ENCODE measurements at places on chromosomes 4 and X.

DNA sequence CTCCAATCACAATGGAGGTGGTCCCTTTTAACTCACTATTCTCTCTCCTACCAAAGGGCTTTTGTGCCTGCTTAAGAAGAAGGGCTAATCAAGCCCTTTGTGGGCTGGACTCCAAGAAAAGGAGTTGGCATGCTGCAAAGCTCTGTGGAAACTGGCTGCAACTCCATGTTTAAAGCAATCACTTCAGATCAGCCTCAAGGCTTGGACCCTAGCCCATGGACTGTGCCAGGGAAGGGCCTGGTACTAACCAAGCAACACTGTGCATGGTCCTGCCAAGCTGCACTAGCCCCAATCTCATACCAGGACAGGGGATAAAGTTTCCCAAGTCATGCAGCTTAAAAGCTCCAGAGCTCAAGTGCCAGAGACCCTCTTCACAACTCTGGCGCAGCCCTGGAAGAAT lies 86.7 kb downstream of the ATP8A1 start:
- no peak for DNase-seq

DNA sequence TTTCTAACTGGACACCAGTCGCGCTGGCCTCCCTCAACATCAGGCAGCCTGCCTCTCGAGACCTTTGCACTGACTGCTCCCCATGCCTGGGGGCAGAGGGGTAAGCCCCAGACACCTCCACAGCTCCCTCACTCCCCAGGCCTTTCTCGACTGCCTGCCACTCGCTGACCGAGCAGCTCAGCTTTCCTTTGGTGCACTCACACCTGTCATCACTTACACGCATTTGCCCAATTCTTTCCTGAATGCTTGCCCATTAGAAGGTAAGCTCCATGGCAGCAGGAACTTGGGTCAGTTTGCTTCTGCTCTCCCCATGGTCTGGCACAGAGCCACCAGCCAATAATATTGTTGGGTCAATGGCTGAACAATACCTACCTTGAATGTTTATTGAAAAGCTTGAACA lies 32.2 kb upstream of the PROM1 start:
- no peak for DNase-seq

- DNase-seq = no peak
Observed at GRCh38 chr4:29983890-29984289, 736.3 kb upstream of the PCDH7 start.

- no peak for DNase-seq
Observed at GRCh38 chr4:123348946-123349345, 47.6 kb upstream of the SPRY1 start.

- DNase-seq = no peak
Observed at GRCh38 chrX:28120072-28120471, 138.8 kb upstream of the DCAF8L1 start.

- no peak for DNase-seq
Observed at GRCh38 chrX:40237731-40238178, 140.0 kb upstream of the BCOR start.

GRCh38 chrX:48278958-48279357 lies 23.8 kb downstream of the SSX1 start:
- no peak for DNase-seq

DNA sequence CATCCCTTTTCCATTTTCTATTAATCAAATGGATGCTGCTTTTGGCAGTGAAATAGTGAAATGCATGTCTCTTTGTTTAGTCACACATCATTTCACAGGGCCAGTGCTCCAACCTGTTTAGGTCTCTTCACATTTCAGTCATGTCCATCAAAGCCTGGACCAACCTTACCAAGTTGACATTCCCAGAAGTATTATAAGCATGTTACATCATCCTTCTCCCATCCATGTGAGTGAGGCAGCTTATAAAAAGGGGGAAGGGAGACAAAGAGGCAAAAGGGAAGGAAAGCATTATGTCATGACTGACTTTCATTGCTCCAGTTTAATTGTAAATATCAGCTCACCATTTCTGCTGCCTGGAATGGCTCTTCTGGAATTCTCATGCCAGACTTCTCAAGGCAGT lies 94.4 kb downstream of the NWD2 start:
- DNase-seq = no peak

- no peak for DNase-seq
Observed at GRCh38 chrX:123869488-123869887, 9.6 kb downstream of the XIAP start.

GRCh38 chrX:119880552-119881437 lies 9.2 kb downstream of the NDUFA1 start:
- DNase-seq = no peak

DNA sequence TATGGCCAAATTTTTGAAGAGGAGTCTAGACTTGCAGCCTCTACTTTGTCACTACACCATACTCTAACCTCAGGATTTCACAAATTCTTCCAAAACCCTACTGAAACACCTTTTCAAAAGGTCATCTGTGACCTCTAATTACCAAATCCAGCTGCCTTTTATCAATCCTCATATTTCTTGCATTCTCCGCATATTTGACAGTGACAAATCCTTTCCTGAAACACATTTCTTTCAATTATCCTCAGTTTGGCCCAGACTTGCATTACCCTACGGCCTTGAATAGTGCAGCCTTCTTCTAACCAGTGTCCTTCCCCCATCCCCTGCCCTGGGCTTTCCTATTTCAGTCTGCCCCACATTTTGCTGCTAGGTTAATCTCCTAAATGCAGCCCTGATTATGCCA lies 25.5 kb downstream of the MID2 start:
- no peak for DNase-seq

GRCh38 chr4:69524706-69525105 lies 29.0 kb upstream of the UGT2B4 start:
- no peak for DNase-seq

DNA sequence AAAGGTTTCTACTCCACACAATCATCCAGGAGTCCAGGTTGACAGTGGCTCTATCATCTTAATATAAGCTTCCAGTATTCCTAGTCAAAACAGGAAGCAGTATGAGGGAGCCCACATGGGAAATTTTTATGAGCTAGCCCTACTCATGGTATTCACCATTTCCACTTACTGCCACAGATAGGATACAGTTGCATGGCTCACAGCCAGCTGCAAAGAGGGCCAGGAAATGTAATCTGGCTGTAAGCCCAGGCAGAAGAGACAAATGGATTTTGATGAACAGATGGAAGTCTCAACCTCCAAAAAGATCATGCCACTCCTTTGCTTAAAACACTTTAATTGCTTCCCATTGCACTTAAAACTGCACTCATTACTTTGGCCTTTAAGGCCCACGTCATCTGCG lies 150.6 kb downstream of the ADAMTS3 start:
- DNase-seq = no peak

GRCh38 chr4:11402192-11402591 lies 26.5 kb downstream of the HS3ST1 start:
- DNase-seq = no peak

DNA sequence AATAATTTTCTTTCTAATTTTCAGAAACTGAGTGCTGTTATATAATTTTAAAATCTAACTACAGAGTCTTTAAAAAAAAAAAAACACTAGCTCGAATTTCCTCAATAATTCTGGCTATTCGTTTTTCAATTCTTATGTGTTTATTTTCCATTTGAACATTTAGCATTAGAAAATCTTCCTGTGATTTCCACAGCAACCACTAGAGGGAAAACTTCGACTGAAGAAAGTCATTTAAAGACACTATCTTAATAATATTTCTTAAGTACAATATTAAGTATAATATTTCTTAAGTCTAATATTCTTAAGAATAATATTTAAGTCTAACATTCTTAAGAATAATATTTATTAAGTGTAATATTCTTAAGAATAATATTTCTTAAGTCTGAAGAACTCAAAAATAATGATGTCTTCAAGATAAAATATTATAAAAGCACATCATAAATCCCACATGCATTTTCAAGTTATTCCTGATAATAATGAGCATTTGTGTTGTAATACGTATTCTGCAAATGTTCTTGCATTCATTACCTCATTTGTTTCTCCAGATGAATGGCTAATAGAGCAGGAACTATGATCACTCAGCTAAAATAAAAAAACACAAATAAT lies 118.4 kb upstream of the WDR17 start:
- no peak for DNase-seq

GRCh38 chr4:139611391-139611790 lies 54.2 kb upstream of the MGST2 start:
- no peak for DNase-seq

- DNase-seq = no peak
Observed at GRCh38 chrX:154025230-154025629, 5.5 kb upstream of the IRAK1 start.

GRCh38 chrX:154350429-154351182 lies 23.8 kb downstream of the FLNA start:
- DNase-seq = no peak

- no peak for DNase-seq
Observed at GRCh38 chr4:21507439-21507838, 441.1 kb downstream of the KCNIP4 start.

DNA sequence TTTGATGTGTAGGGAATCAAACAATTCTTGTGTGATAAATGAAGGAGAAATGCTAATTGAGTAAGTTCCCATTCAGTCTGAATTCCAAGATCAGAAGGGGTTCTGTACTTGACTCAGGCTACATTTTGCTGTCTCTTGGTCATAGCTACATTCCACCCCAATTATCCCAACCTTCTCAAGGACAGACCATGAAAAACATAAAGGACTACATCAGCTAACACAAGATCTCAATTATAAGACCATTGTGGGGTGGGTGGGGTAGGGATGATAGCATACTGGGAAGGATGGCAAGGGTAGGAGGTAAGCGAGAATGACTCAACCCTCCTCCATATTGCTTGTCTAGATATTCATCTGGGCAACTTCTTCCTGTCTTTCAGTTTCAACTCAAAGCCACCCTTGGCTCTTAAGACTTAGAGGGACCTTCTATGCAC lies 87.4 kb upstream of the ETNPPL start:
- no peak for DNase-seq

GRCh38 chr4:27000820-27001219 lies 140.2 kb downstream of the STIM2 start:
- no peak for DNase-seq

- DNase-seq = no peak
Observed at GRCh38 chr4:112075129-112075753, 70.0 kb upstream of the FAM241A start.

DNA sequence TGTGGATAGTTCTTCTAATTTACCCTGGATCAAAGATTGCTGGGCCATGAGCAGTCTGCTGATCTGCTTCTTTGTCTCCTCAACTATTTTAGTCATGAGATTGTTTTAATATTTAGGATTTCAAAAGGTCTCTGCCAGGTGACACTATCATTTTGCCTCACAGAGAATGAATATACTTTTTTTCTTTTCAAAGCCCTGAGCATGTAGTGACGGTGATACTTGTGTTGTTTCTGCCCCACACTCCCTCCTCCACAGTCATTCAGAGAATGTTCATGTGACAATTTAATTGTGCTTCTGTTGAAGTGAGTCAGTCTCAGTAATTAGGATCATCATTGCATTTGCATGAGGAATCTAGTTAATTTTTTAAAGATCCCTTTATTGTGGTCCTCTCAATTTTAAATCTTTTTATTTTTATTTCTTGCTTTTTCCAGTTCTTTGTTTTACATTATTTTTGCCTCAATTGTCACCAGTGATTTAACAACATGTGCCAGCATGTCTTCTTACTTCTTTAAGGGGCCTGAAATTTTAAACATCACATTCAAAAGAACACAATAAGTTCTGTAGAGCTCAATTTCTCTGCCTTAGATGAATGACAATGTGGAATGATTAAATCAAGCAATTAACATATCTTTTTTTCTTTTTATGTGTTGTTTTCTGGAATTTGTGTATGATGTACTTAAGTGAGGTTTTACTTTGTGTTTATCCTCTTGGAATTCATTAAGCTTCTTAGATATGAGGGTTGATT lies 12.3 kb downstream of the MMRN1 start:
- no peak for DNase-seq

GRCh38 chrX:119981286-119982070 lies 37.9 kb upstream of the NKAP start:
- DNase-seq = no peak

DNA sequence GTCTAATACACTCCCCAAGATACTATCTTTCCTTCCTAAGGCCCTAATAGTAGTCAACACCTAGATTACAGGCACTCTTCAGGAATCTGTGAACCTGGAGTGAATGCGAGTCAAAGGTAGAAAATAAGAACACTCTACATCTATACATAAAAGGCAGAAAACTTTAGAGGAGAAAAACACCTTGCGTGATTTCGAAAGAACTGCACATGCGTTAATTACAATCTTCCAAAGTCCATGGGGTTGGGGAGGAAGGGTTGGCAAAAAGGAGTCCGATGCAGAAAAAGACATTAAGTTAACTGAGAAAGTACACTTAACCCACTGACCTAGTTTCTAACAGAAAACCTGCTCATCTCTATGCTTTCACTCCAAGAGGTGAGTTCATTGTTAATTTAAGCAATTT lies 27.3 kb downstream of the KLHL15 start:
- DNase-seq = no peak

GRCh38 chrX:69082055-69082752 lies 83.0 kb downstream of the PJA1 start:
- DNase-seq = no peak

- DNase-seq = no peak
Observed at GRCh38 chrX:98338544-98338943, 1454.8 kb downstream of the RPA4 start.

DNA sequence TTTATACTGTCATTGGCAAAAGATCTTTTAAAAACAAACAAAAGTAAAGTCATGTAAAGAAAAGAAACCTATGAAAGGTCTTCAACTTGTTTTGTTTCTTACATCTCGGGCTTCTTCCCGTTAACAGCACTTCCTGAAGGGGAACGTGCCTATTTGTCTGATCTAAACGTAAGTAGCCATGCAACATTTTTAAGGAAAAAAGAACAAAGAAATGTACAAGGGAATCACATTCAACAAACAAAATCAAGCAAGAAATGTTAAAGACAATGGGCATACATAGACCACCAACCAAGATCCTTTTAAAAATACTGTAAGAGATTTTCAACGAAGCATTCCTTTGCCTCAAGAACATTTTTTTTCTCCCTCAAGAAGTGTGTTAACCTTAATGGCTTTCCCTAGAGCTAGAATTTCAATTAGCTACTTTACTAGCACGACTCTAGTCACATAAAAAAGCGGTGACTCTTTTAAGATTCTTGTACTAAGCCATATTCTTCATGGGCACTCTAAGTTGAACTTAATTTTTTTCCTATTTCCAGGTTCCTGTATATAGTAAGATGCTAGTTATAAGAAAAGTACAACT lies 112.0 kb upstream of the TTC29 start:
- no peak for DNase-seq

GRCh38 chrX:19707246-19707871 lies 180.0 kb downstream of the SH3KBP1 start:
- DNase-seq = no peak

- DNase-seq = no peak
Observed at GRCh38 chr4:80062527-80062926, 10.5 kb downstream of the ANTXR2 start.

DNA sequence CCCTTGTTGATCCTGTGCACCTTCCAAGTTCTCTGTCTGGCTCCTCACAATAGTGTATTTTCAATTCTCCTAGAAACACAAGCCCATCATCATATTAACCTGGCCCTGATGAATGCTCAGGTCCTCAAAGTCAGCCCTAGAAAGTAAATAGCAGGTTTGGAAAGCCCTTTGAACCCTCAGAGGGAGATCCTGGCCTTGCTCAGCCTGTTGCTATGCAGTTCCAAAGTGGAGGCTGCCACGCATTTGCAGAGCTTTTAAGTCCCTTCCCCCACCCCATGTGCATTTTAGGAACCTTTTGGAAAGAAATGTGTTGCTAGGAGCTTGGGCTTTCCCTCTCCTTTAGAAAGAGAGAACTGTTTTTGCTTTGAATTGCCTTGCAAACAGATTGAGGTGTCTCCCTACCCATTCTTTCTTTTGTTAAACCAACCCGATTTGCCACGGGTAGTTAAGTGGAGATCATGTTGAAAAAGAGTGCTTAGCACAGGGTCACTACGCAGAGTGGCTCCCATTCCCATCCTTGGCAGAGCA lies 12.2 kb downstream of the MAMLD1 start:
- DNase-seq = no peak

Data from stimulated activated CD4-positive, alpha-beta T cell treated with anti-CD3 and anti-CD28 coated beads, TNF-alpha, amount 100 ng/mL, for 1 hour (primary cell).